ENCODE measurements at places on chromosomes 11 and 22.

- DNase-seq = no peak
Measured at GRCh38 chr11:9953994-9954626, 290.2 kb downstream of the SWAP70 start.

DNA sequence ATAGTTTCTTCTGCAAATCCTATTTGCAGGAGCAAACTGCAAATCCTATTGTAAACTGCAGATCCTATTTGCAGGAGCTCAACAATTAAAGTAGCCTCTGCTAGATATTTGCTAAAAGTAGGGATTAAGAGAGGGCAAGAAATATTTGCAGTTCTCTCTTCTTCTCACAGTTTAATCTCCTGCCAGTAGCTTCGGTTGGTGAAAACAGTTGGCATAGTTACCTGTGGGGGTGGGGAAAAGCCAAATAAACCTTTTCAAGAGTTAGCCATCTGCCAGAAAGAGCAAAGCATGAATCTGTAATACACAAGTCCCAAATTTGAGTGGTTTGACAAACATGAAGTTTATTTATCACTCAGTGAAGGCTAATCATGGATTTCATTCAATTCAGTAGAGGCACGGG is 942.5 kb downstream of the JRKL start:
- DNase-seq = no peak

DNA sequence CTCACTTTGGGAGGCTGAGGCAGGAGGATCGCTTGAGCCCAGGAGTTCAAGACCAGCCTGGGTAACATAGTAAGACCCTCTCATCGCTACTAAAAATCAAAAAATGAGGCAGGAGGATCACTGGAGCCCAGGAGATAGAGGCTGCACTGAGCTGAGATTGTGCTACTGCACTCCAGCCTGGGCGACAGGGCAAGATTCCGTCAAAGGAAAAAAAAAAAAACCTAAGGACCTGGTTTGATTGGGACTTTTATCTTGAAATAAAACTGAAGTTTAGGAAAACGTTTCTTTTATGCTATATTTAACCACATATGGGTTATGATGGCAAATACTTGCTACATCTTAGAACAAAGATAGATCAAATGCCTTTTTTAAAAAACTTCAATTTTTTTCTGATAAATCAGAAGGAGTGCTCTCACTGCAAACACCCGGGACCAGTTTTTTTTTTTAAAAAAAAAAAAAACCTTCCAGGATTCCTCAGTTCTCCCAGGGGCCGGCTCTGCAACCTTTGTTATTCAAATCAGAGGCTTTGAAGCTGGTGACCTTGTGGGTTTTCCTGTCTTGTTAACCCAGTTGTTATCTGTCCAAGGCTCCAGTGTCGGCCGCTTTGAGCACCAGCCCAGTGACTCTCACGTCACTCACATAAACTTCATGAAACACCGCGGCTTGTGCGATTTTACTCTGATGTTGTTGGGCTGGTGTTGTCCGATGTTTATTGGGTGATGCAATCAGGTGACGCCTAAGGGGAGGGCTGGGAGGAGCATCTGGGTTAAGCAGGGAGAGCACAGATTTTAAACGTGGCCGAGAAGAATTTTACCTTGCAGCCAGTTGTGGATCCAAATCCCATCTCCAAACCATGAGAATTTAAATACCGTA is 24.7 kb upstream of the SLC22A12 start:
- DNase-seq = no peak

DNA sequence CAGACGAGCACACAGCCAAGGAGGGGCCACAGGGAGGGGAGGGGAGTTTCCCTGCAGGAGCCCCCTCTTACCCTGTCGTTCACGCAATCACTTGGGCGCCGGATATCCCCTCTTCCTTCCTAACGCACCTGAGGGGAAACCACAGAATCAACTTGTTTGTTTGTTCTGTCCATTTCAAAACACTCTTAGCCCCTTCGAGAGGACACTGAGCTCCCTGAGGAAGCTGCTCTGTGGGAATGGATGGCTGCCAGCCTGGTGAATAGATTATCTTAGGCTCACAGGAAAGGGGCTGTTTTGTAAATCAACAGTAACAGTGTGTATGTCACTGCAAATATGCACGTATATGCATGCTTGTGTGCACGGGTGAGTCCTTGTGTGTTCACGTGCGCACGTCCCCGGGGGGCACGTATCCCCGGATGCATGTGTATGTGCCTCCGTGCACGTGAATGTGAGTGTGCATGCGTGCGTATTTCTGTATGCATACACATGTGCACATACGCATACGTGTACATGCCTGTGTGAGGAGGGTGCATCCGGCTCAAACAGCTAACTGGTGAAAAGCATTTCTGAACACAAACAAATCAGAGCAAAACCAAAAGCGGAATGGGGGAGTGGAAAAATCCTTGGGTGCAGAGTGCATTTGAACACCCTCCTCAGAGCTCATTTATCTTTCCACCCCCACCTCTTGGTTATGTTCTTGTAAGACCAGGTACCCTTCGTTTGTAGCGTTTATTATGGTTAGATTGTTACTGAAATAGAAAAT is 7.2 kb downstream of the ARSA start:
- DNase-seq = peak; percentile 87

DNA sequence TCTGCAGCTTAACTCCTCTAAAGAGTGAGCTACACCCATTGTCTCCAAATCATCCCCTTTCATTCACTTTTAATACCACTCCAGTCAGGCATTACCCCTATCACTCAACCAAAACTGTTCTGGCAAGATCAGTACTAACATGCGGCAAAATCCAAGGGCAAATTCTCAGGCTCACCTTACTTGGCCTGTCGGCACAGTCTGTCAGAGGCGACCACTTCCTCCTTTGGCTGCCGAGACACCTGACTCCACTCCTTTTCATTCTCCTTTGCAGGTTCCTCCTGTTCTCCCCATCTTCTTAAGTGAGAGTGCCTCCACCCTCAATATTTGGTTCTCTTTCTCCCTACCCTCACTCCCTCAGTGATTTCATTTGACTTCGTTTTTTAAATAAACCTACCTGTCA is 4.2 kb downstream of the C11orf91 start:
- no peak for DNase-seq

DNA sequence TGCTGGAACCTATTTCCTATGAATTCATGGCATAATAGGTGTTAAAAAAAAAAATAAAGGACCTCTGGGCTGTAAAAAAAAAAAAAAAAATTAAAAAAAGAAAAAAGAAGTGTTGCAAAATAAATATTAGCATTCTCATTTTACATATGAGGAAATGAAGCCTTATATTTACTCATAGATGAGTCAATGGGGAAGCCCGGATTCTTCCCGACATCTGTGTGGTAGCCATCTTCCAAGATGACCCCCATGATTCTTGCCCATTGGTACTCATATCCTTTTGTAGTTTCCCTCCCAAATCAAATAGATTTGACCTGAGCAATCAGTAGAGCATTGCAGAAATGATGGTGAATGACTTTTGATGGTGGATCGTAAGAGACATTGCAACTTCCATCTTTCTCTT is 3.0 kb upstream of the SWAP70 start:
- DNase-seq = no peak

DNA sequence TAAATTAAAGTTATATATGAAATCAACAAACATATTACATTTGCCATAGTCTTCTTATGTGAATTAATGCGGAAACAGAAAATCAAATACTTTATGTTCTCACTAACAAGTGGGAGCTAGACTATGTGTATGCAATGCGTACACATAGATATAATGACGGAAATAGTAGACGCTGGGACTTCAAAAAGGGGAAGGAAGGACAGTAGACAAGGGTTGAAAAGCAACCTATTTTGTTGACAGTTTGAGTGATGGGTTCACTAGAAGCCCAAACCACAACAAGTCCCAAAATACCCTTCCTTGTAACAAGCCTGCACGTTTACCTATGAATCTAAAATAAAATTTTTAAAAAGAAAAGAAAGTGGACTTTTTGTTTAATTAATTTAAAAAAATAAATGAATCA is 430.8 kb upstream of the CNTN5 start:
- DNase-seq = no peak

- no peak for DNase-seq
Measured at GRCh38 chr11:28666632-28667031, 558.4 kb downstream of the METTL15 start.

DNA sequence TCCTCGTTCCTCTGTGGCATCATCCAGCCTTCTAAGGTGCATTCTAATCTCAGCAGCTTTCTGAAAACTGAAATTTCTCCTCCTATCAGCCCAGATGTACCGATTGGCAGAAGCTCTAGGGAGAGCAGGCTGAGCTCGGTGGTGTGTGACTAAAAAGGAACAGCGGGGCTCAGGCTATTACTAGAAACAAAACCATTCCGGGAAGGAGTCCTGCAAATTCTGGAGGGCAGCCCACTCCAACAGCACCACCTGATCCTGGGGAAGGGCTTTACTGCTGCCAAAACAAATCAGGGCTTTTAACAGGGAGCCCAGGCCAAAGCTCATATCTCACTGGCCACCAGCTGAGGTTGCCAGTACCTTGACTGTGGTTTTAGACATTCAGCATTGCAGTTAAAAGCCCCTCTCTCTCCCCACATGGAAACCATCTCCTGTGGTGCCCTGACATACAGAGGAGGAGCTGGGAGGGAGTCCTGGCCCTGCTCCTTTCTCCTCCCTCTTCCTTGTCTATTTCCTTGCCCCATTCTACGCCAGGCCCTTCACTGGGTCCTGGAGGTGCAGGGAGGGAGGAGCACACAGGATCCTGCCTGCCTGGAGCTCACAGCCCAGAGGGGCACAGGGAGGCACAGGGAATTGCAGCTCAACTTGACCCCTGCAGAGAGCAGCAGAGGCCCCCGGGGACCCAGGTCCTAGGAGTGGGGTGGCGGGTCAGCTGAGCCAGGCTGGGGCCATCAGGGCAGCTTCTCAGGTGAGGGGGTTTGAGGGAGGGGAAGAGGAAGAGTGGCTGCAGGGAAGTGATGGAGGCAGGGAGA is 889 bp downstream of the PLAAT4 start:
- DNase-seq = no peak

DNA sequence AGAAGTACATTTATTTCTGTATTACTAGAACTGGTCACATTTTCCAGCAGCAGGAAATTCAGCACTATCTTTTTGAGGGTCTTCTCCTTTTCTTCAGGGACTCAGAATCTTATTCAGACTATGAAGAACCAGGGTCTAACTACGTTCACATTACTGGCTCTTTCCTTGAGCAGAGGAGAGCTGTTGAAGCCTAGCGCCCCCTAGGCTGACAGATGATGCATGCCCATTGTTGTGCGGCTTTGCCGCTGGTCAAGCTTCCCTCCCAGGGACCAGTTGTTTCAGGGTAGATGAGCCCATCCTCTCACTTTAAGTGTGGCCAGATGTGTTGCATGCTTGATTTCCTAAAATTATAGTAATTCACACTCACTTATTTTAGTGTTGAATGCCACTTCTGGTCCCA is 168.2 kb upstream of the PDGFD start:
- no peak for DNase-seq

DNA sequence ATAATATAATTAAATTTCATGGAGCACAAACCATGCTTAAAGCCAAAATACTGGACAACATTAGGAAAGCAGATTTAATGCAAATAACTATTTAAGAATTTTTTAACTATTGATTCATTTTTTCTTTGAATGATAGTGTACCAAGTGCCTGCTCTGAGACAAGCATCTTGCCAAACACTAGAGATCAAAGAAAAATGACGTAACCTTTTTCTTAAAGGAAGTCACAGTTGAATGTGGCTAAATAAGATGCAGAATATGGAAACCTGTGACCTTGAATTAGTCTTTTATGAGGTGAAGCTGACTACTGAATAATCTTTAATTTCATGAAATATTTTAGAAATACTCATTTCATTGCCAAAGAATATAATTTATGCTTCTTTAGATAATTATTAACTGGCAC is 104.0 kb downstream of the MSANTD4 start:
- no peak for DNase-seq

- no peak for DNase-seq
Measured at GRCh38 chr11:44527476-44527875, 38.0 kb upstream of the CD82 start.

GRCh38 chr22:29457730-29458129 is 19.3 kb downstream of the RFPL1 start:
- no peak for DNase-seq

All from T follicular helper cell (primary cell).